ENCODE measurements at places on chromosomes 1 and 21.

GRCh38 chr1:218591966-218592365 is 246.8 kb downstream of the TGFB2 start:
- no peak for DNase-seq

- DNase-seq = no peak
Observed at GRCh38 chr1:24505816-24506215, 3.2 kb downstream of the RCAN3 start.

DNA sequence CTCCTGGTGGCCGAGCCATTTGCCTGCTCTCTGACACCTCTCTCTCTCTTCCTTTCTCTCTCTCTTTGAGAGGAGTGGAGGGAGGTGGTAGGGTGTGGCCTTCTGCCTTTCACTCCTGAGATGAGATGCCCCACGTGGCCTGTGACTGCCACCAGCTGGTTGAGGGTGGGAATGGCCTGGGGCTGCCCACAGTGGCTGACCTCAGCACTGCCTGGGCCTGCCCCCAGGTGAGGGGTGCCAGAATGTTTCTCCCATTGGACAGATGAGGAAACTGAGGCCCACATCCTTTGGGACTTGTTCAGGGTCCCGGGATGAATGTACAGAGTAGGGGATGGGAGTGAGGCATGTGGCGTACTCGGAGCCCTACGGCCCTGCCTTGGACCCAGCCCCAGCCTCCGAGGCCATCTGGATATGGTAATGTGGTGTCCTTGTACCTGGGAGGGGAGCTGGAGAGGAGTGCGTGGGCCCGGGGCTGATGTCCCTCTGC is 12.7 kb upstream of the C1orf167 start:
- no peak for DNase-seq

DNA sequence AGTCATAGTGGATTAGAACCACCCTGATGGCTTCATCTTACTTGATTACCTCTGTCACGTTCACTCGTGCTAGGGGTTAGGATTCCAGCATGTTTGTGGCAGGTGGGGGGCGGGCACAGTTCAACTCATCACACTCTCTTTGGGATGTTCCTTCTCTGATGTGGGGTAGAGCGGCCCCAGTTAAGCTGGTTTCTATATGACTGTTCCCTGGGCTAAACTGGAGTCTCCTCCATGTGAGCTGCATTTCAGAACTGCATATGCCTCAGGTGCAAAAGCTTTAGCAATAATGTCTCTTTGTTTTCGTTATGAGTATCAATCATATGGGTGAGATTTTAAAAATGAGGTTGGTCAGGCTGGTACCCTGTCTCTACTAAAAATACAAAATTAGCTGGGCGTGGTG is 393.2 kb downstream of the RPS6KC1 start:
- DNase-seq = no peak

GRCh38 chr21:36859744-36860501 is 106.5 kb downstream of the HLCS start:
- no peak for DNase-seq

DNA sequence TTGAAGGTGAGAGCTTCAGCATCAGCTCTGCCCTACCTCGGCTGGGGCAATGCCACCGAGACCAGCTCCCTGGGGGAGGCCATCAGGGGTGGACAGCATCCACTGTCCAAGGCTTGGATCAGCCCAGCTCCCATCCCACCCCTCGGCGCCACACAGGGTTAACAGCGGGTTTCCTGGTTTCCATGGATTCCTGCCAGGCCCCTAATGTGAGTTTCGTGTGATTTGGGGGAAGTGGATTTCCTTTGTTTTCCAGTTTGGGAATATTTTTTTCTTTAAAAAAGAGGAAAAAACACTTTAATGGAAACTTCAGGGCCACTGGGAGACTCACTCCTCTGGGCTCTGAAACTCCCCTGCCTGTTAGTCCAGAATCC is 34.3 kb downstream of the CASZ1 start:
- no peak for DNase-seq

GRCh38 chr1:159132271-159132881 is 39.0 kb upstream of the CADM3 start:
- DNase-seq = peak; percentile 20

DNA sequence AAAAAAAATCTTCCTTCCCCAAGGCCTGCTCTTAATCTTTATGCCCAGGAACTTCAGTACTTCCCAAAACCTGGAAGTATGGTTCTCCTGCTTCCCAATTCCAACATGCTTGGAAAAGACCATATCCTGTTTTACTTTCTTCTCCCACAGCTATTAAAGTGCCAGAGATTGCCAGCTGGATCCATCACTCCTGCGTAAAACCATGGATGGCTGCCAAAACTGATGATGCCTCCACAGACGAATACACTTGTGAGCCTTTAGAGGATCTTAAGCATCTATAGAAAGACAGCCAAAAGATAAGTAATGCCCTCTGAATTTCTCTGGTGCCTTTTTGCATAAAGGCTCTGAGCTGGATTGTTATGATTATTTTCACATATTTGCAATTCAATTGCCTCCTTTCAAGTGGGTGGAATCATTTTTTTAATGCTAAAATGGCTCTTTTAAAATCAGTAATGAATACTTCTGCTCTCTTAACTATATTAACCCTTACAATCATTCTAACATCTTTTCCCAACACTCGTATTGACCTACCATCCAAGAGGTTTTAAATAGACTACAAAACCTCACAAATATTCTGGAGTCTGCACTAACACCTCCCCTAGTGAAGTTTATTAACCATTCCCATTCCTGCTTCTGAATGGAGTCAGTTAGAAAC is 1807.8 kb downstream of the BRINP3 start:
- no peak for DNase-seq

DNA sequence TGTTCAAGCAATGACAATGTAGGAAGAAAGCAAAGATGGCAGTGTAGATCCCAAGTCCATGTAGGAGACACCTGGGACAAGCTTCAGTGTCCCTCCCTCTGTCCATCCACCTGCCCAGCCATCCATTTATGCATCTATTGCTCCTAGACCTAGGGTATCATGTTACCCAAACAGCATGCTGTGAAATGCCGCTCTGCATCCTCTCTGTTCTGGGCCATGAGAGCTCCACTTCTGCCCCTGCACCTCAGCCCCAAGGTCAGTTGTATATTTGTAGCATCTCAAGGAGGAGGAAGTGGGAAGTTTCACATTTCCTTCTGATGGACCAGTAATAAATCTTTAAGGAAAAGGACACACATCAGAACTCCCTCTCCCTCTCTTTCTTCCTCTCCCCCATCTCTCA is 27.9 kb upstream of the TSPEAR start:
- DNase-seq = no peak

GRCh38 chr1:18876210-18876609 is 16.8 kb upstream of the TAS1R2 start:
- DNase-seq = no peak

DNA sequence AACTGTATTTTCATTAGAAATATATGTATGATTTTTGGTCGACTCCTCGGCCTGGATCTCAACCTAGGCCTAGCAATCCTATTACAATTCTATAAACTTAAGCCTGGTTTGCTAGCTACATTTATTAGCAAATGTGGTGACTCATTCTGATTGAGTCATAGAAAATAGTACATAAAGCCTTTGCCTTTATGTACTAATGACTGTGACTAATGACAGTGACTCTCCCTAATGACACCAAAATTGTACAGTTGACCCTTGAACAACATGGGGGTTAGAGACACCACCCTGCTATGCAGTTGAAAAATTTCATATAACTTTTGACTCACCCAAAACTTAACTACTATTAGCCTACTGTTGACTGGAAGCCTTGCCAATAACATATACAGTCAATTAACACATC is 78.9 kb downstream of the CLEC20A start:
- DNase-seq = no peak

GRCh38 chr1:162407539-162407938 is 4.4 kb downstream of the SH2D1B start:
- no peak for DNase-seq

- DNase-seq = no peak
Observed at GRCh38 chr1:71083271-71083670, 2.4 kb upstream of the ZRANB2 start.

- DNase-seq = no peak
Observed at GRCh38 chr1:227938911-227939790, 8.6 kb downstream of the WNT9A start.

DNA sequence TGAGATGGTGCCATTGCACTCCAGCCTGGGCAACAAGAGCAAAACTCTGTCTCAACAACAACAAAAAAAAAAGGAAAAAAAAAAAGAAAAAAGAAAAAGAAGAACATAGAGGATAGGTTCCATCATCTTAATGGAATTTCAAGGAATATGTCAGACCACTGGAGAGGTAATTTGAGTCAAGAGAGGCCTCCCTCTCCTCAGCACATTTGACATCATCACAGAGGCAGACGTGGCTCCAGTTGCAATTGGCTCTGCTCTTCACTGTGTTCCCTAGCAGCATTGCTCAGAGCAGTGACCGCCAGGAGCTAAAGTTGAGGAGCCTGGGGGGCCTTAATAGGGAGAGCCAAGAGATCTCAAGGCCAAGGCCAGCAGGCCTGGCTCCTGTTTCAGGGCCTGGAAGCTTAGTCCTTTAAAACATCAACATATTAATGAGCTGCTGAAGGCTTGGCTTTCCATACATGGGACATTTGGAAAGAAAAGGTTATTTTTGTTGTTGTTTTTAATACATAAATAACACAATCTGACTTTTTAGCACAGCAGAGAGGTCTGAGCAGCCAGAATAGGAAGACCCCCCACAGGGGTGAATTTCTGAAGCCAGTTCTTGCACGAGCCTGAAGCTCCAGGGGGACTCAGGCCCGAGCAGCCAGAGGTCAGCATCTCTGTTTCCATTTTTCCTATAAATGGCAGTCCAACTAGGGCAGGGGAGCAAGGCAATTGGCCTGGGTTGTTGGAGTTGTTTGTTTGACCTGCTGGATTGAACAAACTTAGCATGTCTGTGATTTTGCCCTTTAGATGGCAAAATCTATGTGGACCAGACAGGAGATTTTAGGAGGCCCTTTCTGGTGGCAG is 118.3 kb upstream of the FGGY start:
- DNase-seq = no peak

DNA sequence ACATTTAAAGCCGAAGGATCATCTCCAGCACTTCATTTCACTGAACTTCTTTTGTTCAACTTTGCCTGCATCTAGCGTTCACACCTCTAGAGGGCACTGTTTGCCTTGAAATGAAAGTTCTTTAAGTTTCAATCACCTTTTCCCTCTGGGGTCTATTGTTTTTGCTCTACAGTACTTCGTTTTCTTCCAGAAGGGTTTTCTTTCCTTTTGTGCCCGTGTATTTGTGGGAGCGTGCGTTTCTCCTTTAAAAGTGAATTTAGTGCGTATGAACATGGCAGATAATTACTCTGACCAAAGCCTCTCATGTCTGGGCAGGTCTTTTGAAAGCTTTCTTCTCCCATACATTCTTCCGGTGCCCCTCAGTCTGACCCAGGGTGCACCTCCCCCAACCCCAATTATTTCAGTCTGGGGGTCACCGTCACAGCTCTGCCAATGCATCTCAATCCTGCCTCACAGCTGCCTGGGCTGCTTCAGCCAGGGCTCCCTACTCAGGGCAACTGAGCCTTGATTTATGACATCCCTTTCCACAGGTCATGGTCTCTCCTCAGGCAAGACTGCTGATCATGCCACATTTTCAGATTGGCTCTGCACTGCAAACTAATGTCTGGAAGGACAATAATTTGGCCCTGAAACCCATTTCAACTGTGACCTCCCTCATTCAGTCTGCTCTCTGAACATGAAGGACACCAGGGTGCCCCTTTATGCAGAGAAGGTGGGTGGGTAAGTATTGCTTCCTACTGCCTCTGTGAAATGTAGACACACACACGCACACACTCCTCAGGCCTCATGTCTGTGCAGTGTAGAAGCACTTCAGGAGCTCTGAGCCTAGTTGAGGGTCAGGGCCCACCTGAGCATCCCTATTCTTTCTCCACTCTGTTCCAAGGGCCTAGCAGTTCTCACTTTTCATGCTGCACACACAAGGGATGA is 88.6 kb downstream of the NUF2 start:
- no peak for DNase-seq

All from stimulated activated CD4-positive, alpha-beta T cell treated with anti-CD3 and anti-CD28 coated beads, Interleukin-1b, Interleukin-23, amount 100 ng/mL, for 1 hour (primary cell).